ENCODE measurements at places on chromosomes 16 and 17. TPM values are rescaled to one million over a fixed set of nuclear protein-coding genes. Genes with fewer than 3 reads are reported as not detected.

KRTAP9-8 gene
- total RNA-seq: not detected

CBX8 gene
- total RNA-seq: 6.0 TPM

DNA sequence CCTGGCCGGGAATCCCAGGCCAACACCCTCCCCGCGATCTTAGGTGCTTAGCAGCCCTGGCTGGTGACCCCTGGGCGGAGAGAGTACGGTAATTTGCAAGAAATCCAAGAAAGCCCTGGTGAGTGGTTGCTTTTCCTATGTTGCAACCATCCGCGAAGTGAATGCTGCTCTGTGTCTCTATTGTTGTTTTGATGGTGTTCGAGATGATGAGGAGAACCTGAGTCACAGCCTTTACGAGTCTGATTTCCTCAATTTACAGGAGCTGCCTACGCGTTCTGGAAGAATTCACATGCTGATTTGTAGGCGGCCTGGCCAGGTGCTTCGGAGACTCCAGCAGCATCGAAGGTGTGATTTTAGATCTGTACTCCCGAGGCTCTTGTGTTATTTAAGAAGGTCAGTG is 63.3 kb downstream of the TMEM235 start:
- DNase-seq: no peak
- H3K36me3 ChIP-seq: no peaks in the 10 kb centered on the region
- no peak overlapping the region for H3K27ac ChIP-seq
- H3K4me1 ChIP-seq: peaks cover 2% of the 10 kb centered on the region
- H3K27me3 ChIP-seq: no peaks in the 10 kb centered on the region
- H3K4me3 ChIP-seq: no peak overlapping the region

HS3ST2 gene
- total RNA-seq: not detected

CCR7 gene
- 325 TPM for total RNA-seq

DNA sequence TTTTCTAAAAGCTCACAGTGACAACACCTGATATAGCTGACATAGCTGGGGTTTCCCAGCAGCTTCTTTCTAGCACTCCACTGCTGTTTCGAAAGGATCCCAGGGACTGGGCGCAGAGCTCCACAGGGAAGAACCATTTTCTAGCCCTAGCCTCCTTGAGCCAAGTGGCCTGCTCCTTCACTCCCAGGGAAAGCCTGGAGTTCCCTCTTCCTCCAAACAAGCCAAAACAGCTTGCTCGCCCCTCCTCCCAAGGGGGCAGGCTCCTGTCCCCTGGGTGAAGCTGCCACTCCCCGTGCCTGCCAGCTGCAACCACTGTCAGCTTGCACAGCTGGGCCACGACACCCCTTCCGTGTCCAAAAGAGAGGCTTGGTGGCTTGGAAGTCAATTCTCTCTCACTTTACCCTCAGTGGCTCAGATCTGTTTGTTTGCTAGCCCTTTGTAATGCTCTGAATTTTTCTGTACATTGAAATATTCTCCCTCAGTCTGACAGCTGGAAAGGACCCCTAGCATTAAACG is 59.8 kb downstream of the CYTH1 start:
- H3K27me3 ChIP-seq: no peaks in the 10 kb centered on the region
- H3K4me1 ChIP-seq: peaks cover 94% of the 10 kb centered on the region
- H3K36me3 ChIP-seq: peaks cover 7% of the 10 kb centered on the region
- DNase-seq: peak; percentile 60
- H3K27ac ChIP-seq: peak overlapping the region; percentile 83

EPN3 gene
- total RNA-seq: not detected

RAB34 gene
- total RNA-seq: 17.4 TPM

GRCh38 chr17:8986295-8986694 is 20.8 kb upstream of the PIK3R5 start:
- DNase-seq: no peak
- H3K27me3 ChIP-seq: peaks cover under 1% of the 10 kb centered on the region
- no peak overlapping the region for H3K4me3 ChIP-seq
- peaks cover 4% of the 10 kb centered on the region for H3K36me3 ChIP-seq

DNA sequence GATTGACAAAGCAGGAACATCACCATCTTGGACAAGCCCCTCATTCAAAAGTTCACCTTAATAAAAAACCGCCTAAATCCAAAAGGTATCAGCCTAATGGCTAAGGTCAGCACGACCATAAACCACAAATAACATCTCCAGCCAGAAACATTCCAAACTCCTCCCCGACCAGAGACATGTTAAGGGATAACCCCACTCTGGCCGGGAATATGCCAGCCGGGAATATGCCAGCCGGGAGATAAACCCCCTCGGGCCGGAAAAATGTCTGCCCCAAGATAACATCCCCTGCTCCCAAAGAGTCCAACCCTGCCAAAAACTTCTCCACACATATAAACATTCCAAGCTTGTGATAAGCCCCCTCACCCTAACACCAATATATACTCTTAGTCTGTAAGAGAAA is 1.4 kb downstream of the DHX33 start:
- peak overlapping the region; percentile 90 for H3K4me3 ChIP-seq
- peaks cover 38% of the 10 kb centered on the region for H3K4me1 ChIP-seq
- H3K27me3 ChIP-seq: no peaks in the 10 kb centered on the region
- H3K36me3 ChIP-seq: peaks cover 20% of the 10 kb centered on the region

DNA sequence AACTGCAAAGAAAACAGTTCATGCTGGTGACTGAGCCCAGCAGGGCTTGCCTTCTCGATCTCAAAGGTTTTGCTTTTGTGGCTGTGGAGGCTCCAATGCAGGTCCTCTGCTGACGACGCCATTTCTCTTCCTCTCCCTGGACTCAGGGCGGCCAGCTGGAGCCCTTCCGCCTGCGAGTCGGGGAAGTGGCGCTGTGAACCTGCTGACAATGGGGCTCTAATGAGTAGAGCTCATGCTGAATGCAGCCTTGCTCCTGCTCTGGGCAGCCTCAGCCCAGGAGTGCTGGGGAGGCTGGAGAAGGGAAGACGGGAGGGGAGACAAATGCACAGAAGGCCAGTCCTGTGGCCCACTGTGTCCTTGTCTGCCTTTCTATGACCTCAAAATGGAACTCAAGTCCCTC is 43.8 kb downstream of the VAC14 start:
- DNase-seq: no peak
- no peak overlapping the region for H3K27ac ChIP-seq
- H3K27me3 ChIP-seq: no peaks in the 10 kb centered on the region
- H3K4me1 ChIP-seq: peaks cover 9% of the 10 kb centered on the region
- no peak overlapping the region for H3K4me3 ChIP-seq

- peaks cover 46% of the 10 kb centered on the region for H3K4me1 ChIP-seq
- peak; percentile 64 for DNase-seq
- H3K4me3 ChIP-seq: peak overlapping the region; percentile 97
- peaks cover 30% of the 10 kb centered on the region for H3K36me3 ChIP-seq
- H3K27ac ChIP-seq: peak overlapping the region; percentile 99
These were observed 611 bp downstream of the SMARCE1 start for GRCh38 chr17:40646791-40647623.

DNA sequence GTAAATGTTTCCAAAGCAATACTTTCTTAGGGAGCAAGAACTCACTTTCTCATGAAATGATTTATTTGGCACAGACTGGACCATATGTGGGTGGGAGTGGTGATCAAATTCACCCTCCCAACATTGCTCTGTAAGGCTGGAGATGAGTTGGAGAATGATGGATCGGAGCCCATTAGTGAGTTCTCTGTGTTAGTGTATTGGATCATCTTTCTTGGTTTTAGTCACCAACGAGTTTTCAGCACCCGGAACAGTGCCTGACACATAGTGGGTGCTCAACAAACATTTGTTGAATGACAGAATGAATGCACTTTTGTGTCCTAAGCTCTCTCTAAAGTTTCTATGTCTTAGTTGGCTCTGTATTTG is 104.5 kb upstream of the FAM20A start:
- no peak overlapping the region for H3K27ac ChIP-seq
- peaks cover 12% of the 10 kb centered on the region for H3K27me3 ChIP-seq
- H3K4me1 ChIP-seq: no peaks in the 10 kb centered on the region

HLF gene
- total RNA-seq: 1.0 TPM

CHAD gene
- total RNA-seq: not detected

C17orf100 gene
- 2.0 TPM for total RNA-seq
